ENCODE measurements at places on chromosomes 12 and 14.

- no peak for DNase-seq
Observed at GRCh38 chr12:78430551-78430950, 434.0 kb upstream of the SYT1 start.

DNA sequence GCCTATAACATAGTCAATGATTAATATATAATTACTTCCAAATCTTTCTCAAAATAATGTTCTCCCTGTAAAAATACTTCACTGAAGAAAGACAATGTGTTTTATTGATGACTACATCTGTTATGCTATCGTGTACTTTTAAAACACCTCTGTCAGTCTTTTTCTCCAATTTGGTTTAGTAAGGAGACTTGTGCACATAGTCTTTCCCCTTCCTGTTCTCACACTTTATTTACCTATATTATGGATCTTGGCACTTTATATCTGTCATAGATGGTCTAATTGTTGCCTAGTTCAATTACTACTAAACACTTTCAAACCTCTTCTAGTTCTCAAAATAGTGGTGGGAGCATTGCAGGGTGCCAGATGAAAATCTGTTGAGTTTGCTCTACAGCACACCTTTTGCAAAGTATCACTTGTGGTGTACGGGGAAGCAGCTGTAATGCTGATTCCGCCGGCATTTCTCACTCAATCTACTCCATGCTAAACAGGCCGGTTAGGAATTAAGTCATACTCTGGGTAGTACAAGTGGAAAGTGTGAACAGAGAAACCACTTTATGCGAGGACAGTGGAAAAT, 1.1 kb upstream of the INSM2 start:
- DNase-seq, result no peak

DNA sequence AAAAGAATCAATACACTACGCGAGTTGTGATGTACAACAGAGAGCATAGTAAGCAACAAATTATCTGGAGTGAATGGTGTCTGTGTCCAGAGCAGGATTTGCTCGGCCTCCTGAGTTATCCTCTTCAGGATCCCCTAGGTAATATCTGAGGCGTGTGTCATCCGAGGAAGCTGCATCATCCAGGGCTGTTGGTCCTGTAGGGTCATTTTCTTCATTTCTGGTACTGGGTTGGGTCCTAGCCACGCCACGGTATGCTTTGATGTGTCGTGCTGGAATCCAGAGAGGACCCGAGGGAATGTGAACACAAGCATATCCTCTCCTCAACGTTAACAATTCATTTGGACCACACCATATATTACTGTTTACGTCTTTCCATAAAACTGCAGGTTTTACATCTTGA, 19.0 kb upstream of the CLEC4E start:
- no peak for DNase-seq

- DNase-seq, result no peak
Observed at GRCh38 chr14:89240414-89240813, 176.6 kb downstream of the FOXN3 start.

- DNase-seq, result no peak
Observed at GRCh38 chr14:85039353-85039626, 490.7 kb upstream of the FLRT2 start.

DNA sequence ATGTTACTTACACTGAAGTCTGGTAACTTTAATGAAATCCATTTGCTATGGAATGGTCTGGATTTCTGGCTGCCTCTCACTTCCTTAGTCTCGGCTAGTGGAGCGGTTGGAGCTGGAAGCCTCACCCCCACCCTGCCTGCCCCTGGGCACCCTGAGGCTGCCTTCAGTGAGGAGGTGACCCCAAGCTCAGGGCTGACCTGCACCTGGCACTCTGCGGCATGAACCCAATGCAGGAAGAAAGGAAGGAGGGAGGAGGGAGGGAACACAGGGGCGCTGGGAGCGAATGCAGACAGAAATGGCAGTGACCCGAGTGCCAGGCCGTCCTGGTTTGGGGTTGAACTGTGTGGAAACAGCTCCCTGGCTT, 353.1 kb downstream of the TMEM121 start:
- no peak for DNase-seq

DNA sequence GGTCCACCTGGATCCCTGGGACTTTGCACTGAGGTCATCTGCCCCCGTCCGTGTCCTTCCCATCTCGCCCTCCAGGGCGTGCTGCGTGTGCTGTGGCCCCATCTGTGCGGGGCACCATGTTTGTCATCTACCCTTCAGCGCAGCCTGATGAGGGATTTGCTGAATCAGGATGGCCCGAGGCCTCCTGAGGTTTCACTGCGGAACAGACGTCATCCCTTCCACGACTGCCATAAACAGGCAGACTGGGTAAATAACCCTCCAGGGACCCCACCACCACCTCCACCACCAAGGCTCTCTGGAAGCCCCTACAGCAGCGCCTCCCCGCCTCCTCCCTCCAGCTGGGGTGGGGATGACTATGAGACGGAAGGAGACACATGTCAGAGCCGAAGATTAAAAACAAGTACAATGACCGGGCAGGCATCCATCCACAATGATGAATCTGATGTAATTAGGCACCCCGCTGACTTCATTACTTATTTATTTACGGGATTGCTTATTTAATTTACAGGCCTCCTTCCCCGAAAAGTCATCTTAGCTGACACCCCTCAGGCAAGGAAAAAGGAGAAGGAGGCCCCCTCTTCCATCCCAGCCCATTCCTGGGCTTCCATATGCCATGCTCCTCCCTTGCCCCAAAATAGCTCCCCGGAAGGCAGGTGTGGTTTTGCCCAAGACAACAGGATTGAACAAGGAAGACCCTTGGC, 39.4 kb downstream of the NCOR2 start:
- DNase-seq, result no peak

DNA sequence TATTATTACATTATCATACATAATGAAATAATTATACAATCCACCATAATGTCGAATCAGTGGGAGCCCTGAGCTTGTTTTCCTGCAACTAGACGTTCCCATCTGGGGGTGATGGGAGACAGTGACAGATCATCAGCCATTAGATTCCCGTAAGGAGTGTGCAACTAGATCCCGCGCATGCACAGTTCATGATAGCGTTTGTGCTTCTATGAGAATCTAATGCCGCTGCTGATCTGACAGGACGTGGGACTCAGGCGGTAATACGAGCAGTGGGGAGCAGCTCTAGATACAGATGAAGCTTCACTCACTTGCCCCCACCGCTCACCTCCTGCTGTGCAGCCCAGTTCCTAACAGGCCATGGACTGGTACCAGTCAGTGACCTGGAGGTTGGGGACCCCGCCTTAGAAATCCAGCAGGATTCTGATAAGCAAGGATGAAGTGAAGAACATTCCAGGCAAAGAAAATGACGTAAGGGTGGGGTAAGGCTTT, 204.6 kb downstream of the ETV6 start:
- DNase-seq, result no peak

DNA sequence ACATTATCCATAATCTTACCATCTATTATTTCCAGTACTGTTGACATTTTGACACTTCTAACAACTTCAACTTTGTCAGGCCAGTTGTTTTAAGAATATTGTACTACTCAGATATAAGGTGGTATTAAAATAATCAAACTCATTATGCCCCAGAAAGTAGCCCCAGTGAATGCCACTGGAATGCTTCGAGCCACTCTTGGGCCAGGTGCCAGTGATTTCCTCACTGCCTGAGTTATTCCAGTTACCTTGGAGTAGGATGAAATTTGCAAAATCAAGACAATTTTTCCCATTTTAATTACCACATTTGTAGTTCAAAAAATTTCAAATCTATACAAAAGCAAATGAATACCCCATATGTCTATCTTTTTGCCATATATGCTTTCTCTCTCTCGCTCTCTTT, 9.2 kb downstream of the CIPC start:
- no peak for DNase-seq

GRCh38 chr14:23521785-23522640, 29.6 kb downstream of the ZFHX2 start:
- no peak for DNase-seq

DNA sequence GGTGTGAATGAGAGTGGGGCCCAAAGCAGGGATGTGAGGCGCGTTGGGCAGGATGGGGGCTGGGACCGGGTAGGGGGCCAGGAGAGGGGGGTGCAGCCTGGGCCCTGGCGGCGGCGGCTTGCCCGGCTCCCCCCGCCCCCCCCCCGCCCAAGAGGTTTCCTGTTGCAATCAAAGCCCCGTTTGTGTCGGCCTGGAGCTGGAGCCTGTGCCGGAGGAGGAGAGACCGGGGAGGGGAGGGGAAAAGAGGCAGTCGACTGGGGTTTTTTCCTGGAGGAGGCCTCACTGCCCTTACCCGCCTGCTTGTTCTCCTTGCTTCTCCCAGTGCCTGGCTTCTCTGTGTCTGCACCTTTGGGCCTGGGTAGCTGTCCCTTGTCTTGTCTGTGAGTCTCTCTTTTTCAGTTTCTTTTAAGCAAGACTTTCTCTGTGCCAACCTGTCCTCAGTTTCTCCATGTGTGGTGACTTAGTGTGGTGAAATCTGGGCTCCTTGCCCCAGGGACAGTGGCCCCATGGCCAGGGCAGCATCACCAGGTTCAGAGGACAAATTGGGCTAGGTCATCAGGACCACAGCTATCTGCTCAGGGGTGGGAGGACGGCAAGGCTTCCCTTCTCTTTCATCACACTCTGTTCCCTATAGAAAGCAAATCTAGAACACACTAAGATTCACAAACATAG, 8.5 kb downstream of the RARG start:
- peak; percentile 47 for DNase-seq

DNA sequence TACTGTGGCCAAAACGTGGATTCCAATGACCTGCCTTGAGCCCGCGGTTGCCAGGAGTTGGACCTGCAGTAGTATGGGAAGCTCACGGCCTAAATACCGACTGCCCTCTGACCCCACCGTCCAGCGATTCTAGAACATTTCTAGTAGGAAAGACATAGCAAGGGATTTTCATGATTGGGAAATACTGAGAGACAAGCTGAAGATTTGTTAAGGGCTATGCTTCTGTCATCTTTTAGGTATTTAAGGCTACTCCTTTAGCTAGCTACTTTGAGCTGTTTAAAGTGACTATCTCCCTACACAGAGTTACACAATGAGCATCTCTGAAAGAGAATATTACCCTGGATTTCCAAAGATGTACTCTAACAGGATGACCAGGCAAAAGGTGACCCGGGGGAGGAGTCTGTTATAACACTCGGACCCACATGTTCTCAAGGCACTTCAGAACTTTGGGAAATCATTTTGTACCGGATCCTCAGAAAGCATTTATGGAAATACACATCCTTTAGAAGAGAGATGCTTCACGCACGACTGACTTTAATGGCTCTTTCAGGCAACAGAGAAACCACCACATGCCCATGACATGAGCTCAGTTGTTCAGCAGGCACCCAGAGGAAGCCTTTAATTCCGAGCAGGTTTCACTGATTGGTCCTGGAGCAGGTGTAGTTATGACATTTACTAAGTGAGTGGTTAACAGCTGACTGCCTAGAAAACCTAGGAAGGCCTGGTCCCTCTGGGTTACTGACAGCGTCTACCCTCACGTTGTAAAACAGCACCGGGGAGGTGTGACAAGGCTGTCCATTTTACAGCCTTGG, 4.2 kb downstream of the BAG5 start:
- no peak for DNase-seq

DNA sequence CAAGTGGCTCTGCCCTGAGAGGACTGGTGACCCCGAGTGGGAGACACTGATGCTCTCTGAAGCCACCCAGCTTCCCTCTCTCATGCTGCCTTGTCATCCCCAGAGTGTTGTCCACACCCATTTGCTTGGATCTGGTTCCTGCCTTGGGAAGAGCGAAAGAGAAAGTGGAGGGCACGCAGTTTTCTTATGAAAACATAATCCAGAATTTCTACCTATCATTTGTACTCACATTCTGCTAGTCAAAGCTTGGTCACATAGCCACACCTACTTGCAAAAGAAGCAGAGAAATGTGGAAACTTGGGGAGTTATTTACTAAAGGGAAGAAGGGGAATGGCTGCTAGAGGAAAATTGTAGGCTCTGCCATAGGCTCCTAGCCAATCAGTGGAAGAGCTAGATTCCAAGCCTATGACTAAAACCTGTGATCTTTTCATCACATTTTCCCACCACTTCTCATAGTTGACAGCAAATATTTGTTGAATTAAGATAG, 326.3 kb downstream of the ZFP36L1 start:
- no peak for DNase-seq

- peak; percentile 40 for DNase-seq
Observed at GRCh38 chr14:35254736-35255135, 37.4 kb upstream of the PSMA6 start.

DNA sequence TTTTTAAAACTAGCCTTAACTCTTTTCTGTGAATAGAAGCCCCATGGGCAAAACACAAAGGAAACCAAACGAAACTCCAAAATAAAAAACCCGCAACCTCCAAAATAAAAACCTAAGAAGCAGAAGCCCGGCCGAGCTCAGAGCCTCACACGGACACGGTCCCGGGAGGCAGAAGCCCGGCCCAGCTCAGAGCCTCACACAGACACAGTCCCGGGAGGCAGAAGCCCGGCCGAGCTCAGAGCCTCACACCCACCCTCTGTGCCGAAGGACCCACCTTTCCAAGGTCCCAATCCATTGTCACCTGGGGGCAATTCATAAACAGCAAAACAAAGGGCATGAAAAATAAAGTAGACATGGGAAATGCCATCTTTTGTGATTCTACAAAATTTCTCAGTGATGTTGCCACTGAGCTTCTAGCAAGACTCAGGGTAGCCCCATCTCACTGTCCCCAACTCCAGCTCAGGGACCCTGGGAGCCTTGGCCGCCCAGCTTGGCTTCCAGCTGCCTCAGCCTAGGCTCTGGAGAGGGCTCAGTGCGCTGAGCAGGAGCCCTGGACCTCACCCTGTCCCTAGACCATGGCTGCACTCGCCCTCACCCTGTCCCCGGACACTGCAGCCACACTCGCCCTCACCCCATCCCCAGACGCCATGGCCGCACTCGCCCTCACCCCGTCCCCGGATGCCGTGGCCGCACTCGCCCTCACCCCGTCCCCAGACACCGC, 82.2 kb downstream of the GALNT9 start:
- no peak for DNase-seq

DNA sequence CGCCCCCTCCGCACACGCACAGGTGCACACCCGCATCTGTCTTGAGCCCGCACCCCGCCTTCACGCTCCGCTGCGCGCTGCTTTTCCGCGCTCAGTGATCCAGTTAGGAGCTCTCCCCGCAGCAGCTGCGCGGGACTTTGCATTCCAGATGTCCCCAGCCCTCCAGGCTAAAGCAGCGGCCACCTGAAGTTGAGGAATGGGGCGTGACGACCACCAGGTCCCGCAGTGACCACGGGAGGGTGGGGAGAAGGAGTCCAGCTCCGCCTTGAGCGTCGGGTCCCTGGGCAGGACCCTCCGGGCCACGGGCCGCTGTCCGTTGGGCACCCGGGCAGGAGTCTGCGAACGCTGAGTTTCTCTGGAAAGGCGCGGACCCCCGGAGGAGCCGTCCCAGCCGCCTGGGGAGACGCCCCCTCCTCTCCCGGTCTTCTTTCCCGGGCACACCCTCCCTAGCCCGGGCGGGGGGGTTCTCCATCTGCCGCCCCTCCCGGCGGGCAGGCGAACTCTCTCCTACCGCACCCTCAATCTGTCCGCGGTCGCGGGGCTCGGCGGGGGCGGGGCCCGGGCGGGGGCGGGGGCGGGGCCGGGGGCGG, 334 bp upstream of the TMEM132C start:
- no peak for DNase-seq

DNA sequence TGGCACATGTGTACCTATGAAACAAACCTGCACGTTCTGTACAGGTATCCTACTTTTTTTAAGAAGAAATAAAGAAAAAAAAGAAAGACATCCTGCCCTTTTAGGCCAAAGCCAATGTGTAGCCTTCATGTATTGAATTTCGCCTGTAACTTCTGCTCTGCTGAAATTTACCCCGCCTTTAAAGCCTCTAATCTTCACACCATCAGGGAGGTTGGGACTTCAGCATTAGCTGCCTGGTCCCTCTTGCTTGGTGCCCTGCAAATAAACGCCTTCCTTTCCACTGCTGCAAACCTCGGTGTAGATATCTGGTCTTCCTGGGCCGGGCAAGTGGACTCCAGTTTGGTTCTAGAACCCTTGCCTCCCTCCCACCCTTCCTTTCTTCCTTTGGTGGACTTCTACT, 2.6 kb upstream of the KRT71 start:
- no peak for DNase-seq
